ENCODE measurements at places on chromosomes 7 and 10.

DNA sequence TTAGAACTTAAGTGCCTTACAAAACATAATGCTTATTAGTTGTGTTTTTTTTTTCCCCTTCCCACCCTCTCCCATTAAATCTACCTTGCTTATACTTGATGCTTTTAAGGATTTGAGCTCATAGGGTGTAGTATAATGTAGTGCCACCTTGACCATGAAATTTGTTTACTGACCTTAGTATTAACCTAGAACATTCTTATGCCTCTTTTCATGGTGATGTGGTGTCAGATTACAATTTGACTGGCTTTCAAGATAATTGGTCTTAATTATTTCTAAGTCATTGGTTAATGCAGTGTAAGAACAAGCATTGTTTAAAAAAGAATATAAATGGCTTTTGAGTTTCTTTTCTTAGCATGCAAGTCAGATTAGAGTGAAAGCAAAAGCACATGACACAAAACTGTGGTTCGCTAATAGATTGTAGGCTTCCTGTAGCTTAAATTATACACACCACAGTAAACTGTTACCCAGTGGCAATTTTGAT, 61.8 kb downstream of the ADD3 start:
- no peak for DNase-seq

DNA sequence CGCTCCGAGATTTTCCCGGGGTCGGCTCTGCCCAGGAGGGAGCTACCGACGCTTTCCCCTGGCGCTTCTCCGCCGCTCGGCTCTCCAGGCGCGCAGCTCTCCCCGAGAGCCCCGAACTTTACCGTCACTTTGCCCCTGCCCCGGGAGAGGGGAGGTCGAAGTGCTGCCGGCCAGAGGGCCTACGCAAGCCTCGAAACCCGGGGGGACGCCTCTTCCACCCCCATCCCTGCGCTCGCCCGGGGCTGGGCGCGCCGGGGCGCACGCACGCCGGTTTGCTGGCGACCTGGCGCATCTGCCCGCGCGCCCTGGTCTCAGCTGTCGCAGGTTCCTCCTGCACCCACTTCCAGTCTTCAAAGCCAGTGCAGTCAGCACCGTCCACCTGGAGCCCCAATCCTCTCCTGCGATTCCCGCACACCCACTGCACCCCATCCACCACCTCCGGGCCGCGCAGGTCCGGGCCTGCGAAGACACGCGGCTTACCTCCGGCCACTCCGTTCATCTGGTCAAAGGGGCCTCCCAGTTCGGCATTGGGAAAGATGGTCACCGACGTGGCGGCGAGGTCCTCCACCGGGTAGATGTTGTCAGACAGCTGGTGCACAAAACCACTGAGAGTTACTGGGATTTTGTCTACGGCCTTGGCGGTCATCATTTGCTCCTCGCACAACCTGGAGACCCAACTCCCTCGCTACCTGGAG, 638 bp downstream of the EGR2 start:
- DNase-seq, result peak; percentile 32

DNA sequence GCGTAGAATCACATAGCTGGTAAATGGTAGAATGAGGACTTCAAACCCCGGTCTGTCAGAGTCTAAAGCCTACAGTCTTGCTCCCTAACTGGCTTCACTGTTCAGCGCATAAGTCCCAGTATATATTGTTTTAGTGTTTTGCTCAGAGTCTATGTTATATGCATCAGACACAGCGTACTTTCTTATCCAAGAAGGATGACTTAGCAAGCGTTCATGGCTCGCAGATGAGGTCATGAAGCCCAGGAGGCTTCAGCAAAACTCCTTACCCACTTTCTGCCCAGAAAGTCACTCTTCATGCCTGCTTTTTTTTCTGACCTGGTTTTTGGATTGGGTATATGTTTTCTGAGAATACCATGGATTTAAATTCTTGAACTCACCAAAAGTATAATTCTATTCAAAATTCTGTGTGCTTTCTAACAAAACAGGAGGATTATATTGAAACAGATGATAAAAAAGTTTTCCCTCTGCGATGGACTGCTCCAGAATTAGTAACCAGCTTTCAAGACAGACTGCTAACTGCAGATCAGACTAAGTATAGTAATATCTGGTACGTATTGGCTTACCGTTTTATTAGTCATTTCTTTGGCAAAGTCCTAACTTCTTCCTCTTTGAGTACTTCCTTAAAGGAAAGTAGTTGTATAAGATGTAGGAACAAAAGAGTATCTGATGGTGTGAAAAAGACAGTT, 24.6 kb upstream of the BHLHA15 start:
- no peak for DNase-seq

GRCh38 chr7:116432527-116432916, 67.0 kb upstream of the CAV2 start:
- no peak for DNase-seq

GRCh38 chr10:119782981-119783664, 57.3 kb downstream of the INPP5F start:
- no peak for DNase-seq

GRCh38 chr7:155644178-155644970, at the start of gene RBM33:
RBM33 (plus strand) TSS chr7:155644661; CDS start chr7:155644877, 216 bp downstream.
- DNase-seq, result peak; percentile 68

Data from thyroid gland (tissue), 4 donors.